ENCODE measurements at places on chromosomes 7 and 10. TPM values are rescaled to one million over a fixed set of nuclear protein-coding genes. Genes with fewer than 3 reads are reported as not detected.

The ARMH3 gene
- total RNA-seq = 24.3 TPM

The C10orf143 gene
- total RNA-seq = 6.1 TPM

The DNAH11 gene
- total RNA-seq = not detected

The SLC18A2 gene
- total RNA-seq = not detected

The HOGA1 gene
- 0.25 TPM for total RNA-seq

The SPDYE5 gene
- not detected for total RNA-seq

The LRRC4 gene
- total RNA-seq = not detected

DNA sequence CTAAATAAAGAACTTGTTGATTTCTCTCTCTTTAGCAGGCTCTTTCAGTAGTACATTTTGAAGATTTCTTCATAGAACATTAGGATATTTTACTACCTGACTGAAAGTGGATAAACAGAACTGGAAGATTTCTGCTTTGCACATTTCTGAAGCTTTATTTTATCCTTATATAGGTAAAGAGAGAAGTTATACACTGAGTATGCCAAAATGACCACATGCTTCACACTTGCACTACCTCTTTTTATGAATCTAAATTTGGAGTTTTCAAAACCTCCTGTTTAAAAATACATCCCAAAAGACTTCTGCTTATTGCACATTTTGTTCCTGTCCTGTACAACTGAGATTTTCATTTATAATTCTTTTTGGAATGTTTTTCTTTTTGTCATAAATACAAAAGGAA is 197.4 kb upstream of the PRPS1L1 start:
- no peak for DNase-seq

DNA sequence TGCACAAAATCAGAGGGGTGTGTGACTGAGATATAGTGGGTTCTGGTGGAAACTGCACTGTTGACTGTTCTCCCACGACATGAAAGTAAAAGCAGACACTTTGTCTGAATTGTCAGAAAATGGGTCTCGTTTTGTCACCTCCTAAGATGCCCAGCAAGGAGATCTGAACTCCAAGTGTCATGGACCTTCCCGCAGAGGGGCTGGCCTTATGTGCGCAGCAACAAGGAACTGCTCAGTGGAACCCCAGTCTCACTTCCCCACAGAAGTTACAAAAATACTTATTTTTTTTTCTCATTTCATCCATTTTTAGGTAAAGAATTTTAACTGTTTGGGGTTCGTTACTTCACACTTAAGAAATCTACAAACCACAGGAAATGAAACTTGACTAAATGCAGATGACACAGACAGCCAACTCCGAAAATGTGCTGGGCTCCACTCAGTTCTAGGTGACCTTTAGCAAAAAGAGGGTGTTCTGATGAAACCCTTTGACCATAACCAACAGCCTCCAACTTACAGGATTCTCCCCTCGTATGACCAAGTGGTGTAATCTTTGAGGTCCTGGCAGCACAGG is 115.0 kb downstream of the FAM107B start:
- peak; percentile 94 for DNase-seq

- DNase-seq = peak; percentile 10
These were observed 345.5 kb downstream of the REEP3 start for GRCh38 chr10:63866747-63867140.

DNA sequence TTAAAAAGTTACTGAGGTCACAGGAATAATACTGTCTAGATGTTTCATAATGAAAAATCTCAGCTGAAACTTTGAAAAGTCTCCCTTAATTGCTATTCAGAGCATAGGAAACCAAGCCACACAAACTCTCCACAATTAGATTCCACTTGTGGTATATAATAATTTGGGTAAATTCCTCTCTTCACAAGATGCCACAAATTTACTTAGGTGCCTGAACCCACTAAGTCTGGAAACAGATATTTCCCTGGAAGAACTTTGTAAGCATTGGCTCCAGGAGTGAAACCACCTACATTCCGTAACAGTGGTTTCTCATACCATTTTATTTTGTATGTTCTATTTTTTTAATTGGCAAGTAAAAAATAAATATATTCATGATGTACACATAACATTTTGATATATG is 493.4 kb downstream of the SEMA3D start:
- DNase-seq = no peak

GRCh38 chr7:129612112-129613015 is 844 bp downstream of the NRF1 start:
- DNase-seq = peak; percentile 59

- DNase-seq = no peak
These were observed 212.7 kb downstream of the TAX1BP1 start for GRCh38 chr7:27952456-27953285.

GRCh38 chr7:55569797-55570196 is 2.5 kb downstream of the VOPP1 start:
- DNase-seq = peak; percentile 43

DNA sequence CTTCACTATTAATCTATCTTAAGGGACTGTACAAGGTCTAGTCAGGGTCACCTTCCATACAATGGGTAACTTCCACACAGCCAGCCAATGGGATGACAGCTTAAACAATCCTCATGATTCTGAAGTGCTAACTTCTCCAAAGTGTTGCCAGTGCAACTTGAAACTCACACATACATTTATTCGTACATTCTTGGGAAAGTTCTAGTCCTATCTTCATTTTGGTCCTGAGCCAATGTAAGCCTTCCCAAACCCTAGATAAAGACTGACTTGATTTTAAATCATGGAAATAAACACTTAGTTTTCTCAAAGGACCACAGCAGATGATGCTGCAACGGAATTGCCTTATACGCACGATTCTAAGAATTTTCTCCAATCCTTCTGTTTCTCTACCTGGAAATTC is 117.5 kb upstream of the COL1A2 start:
- DNase-seq = no peak

- no peak for DNase-seq
These were observed 358.5 kb upstream of the GALNT17 start for GRCh38 chr7:70773406-70773805.

GRCh38 chr7:2893411-2893861 is 49.3 kb upstream of the GNA12 start:
- DNase-seq = peak; percentile 66

- DNase-seq = no peak
These were observed 215.9 kb upstream of the C7orf33 start for GRCh38 chr7:148374396-148375259.

DNA sequence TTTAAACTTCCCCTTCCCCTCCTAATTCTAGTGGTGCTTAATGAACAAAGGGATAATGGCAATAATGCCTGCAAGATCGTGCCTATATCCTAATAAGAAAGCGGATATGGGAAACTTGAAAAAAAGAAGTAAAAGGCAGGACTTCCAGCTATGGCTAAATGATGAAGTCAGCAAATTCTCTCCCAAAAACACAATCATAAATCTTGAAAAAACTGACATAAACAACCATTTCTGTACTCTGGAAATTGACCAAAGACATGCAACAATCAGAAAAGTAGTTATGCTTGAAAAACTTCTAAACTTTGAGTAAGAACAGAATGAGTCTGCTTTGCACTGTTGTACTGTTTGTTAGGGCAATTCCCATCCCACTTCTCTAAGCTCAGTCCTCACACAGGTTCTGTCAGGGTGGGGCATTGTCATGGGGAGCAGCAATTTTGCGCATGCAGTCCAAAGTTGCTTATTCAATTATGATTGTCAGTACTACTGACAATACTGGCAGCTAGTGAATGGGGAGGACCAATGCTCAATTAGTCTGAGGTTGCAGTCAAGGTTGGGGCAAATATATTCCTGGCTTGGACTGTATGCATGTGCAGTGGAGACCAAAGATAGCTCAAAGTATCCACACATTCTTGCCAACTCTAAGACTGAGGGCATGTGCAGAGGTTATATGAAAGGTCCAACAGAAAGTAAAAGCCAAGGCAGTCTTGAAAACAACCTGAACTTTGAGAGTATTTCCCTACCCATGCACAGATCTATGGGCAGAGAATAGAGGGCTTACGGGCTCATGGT is 34.1 kb upstream of the ARHGAP22 start:
- no peak for DNase-seq

DNA sequence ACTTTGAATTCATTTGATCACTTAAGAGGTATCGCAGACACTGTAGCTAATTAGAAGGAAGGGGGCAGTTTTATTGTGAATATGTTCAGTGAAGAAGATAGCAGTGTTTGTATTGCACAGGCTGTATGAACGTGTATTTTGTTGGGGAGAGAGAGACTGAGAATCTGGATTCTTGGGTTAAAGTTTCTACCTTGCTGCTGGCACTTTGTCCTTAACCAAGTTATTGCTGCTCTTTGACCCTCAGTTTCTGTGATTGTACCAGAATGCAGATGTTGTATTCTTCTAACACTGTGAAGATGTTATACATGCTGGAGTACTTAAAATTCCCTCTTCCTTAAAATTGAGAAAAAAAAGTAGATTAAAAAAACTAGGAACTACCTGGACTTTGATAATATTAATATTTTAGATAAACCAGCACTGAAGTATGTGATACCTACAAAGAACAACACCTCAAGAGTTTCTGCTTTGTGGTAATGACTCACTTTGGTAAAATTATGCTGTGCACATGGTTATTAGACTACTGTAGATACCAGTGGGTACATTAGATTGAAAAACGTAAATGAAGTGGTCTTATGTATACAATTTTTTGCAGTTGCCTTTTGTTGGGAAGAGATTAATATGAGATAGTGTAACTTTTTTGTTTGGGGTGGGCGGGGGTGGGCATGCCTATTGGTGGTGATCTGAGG is 321.3 kb downstream of the AUTS2 start:
- DNase-seq = no peak

GRCh38 chr7:156147104-156147503 is 334.8 kb upstream of the SHH start:
- DNase-seq = no peak

GRCh38 chr7:157436763-157437480 is 100.1 kb downstream of the DNAJB6 start:
- no peak for DNase-seq

DNA sequence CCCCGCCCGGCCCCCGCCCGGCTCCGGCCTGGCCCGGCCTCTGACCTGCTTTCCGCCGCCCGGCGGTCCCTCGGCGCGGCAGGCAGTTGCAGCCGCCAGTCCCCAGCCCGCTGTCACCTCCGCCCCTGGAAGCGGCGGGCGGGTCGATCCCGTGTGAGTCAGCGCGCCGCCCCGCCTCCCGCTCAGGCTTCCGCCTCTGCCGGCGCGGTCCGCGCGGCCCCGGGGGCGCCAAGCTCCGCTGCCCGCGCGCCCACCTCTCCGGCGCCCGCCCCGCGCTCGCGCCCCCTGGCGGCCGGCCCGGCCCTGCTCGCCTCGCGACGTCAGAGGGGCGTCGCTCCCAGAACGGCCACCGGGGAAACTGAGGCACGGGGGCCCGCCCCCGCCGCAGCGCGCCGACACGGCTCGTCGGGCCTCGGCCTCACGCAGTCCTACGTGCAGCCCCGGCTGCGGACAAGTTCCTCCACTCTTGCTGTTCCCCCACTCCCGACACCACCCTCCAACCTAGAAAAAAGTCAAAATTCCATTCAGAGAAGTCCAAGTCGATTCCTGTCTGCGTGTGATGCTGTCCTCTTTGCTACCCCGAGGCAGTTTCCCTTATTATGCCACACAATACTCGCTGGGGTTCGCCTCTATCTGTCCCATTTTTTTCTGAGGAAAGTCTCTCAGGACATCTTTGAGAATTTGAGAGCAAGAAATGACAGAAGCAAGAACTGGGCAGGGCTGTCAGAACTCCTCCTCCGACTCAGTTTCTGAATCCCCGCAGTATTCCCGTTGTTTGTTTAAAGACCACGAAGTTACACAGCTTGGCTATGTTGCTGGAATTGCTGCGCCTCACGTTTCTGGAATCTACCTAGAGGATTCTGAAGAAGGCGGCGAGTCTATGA is at the start of gene DNMBP:
Gene DNMBP (minus strand): TSS at position 155 of the 884 bp plus-strand sequence. CDS start 37,823 bp downstream, outside the sequence.
- DNase-seq = peak; percentile 94

- DNase-seq = no peak
These were observed 26.4 kb upstream of the KNDC1 start for GRCh38 chr10:133133471-133134231.

GRCh38 chr7:72415586-72415985 is 3.4 kb upstream of the CALN1 start:
- no peak for DNase-seq

Measured in OCI-LY7 (cell line).